Activated naive CD4-positive, alpha-beta T cell (primary cell): ENCODE measurements at places on chromosomes 6 and 20.

DNA sequence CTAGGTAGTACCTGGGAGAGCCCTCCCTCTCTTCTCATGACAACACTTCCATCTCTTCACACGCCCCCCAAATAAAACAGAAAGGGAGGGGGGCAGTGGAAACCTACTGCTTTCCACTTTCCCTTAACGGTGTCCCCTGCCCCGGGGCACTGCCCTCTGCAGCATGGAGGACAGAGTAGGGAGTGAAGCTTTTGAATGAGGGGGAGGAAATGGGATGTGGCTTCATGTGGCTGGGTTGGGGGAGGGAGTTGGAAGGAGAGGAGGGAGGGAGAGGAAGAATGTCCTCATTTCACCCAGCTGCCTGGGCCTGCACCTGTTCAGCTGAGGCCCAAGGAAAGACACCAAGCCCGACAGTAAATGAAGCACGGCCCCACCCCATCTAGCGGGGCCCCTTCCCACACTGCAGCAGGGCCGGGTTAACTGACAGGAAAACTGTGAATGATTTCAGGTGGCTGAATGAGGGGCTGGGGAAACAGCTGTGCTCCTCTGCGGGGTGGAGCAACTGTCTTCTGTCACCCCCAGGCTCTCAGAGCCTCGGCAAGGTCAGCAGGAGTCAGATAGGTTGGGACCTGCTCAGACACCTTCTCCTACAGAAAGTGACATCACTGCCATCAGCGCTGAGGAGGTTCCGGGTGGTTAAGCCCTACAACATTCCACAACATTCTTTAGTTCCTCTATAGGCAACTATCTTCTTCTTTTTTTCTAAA is 40.0 kb upstream of the TAF8 start:
- no peak for DNase-seq

DNA sequence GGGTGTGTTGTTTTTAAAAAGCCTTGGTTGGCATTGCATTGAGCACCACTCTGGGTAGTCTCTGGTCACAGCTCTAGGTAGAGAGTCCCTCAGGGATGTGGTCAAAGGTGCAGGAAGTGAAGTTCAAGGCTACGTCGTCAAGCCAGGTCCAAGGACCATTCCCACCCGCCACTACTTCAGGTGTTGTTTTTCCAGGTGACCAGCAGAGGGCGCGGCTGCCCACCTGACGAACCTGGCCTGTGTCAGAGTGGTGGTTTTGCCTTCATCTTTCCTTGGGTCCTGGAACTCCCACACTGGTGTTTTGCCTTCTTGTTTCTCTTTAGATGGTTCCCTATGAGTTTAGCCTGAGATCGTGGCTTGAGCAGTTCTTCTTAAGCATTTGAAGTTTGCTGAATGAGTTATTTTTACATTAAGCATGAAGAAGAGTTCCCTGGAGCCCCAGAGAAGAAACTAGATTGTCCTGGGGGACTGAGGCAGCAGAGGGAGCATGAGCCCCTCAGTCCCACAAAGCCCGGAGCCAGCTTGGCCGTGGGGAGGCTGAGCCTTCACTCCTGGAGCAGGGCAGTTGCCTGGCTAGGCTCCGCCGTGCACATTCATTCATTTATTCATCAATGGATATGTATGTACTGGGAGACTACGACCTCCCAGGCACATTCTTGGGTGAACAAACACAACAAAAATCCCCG is 5.6 kb upstream of the PHACTR3 start:
- DNase-seq, result no peak

GRCh38 chr20:24795436-24795835 is 153.6 kb upstream of the CST7 start:
- DNase-seq, result no peak

DNA sequence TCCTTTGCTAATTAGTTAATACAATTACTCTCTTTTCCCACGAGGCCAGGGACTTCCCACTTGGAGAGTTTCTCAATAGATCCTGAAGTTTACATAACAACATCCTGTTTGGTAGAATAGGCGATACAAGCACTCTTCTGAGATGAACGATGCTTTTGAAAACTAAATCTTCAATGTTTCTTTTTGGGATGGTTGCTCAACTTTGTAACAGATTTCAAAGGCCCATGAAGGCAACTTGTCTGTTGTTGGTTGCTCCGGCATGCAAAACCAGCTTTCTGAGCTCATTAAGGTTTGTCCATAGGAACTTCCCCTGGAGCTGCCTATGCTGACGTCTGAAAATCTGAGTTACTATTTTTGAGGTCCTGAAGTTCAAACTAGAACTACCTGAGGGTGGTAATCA is 25.9 kb upstream of the ROS1 start:
- no peak for DNase-seq

DNA sequence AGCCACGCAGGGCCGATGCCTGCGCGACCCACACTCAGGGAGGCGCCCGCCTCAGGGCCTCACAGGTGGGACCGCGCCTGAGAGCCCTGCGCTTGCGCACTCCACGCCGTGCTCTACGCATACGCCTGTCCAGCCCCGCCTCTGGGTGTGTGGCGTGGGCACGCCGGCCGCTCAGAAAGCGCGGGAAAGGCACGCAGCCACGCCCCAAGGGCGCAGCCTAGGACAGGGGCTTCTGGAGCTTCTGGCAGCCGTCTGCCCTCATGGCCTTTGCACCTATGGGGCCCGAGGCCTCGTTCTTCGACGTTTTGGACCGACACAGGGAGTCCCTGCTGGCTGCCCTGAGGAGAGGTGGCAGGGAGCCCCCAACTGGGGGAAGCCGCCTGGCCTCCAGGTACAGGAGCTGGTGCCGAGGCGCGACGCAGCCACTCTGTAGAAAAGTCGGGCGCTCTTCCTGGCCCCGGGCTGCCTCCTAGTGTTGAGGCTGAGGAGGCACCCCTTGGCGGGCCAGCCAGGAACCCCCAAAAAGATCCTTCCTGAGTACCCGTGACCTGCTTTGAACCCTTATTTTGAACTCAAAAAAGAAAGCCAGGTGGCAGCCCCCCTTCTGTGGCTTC is at the start of gene SPO11:
Gene SPO11 (plus strand): TSS at position 196 of the 614 bp plus-strand sequence. CDS start 65 bp downstream, at position 261.
- DNase-seq, result no peak

- no peak for DNase-seq
Measured at GRCh38 chr6:37115236-37115895, 54.6 kb upstream of the PIM1 start.

DNA sequence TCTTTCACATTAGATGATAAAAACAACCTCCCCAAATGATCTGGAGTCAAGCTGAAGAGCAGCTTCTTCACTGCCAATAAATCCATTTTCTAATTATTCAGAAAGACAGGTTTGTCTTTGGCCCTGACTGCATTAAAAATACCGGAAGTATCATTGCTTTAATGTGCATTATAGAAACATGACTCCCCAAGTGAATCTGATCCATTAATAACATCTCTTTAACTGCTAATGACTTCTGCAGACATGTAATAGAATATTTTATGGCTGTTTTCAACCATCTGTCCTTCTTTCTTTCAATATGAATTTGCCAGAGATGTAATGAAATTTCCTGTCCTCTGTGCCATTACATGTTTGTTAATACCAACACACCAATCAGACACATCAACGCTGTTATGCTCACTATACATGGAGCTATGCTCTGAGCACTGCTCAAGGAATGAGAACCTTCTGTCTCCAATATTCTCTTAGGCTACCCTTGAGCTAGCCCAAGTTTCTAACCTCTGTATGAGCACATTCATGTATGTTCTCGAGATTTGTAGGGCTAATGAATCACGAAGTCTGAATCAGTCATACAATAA is 87.8 kb downstream of the LYRM4 start:
- DNase-seq, result no peak

GRCh38 chr6:43771210-43771857 is 1.3 kb downstream of the VEGFA start:
- DNase-seq, result peak; percentile 13

- DNase-seq, result no peak
Measured at GRCh38 chr6:119350952-119351372, 1.4 kb upstream of the MAN1A1 start.

GRCh38 chr6:135117413-135117968 is 62.9 kb upstream of the HBS1L start:
- no peak for DNase-seq

- no peak for DNase-seq
Measured at GRCh38 chr6:26743157-26743821, 83.7 kb upstream of the ZNF322 start.

DNA sequence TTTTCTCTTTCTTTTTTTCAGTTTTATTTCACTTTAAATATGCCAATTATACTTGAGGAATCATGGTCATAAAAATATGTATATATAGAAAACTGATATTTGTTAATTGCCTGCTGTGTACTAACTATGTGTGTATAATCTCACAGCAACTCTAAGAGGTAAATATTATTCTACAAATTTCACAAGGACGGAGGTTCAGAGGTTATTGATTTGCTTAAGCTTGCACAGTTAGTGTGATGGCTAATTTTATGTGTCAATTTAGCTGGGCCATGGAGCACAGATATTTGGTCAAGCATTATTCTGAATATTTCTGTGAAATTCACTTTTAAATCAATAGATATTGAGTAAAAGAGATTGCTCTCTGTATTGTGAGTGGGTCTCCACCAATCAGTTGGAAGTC is 75.7 kb upstream of the CENPW start:
- no peak for DNase-seq

DNA sequence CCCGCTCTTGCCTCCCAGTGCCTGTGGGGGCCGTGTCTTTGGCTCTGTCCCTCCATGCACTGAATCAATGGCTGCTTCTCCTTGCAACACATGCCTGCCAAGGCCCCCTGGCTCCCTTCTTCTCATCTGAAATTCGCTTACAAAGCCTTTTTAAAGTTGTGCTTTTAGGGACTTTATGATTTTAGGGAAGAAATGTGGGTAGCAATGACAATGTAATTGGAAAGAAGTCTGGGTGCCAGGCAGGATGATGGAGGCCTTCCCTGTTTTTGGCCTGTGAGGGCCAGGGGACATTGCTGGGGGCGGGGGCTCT is 151.3 kb upstream of the RNF24 start:
- no peak for DNase-seq

DNA sequence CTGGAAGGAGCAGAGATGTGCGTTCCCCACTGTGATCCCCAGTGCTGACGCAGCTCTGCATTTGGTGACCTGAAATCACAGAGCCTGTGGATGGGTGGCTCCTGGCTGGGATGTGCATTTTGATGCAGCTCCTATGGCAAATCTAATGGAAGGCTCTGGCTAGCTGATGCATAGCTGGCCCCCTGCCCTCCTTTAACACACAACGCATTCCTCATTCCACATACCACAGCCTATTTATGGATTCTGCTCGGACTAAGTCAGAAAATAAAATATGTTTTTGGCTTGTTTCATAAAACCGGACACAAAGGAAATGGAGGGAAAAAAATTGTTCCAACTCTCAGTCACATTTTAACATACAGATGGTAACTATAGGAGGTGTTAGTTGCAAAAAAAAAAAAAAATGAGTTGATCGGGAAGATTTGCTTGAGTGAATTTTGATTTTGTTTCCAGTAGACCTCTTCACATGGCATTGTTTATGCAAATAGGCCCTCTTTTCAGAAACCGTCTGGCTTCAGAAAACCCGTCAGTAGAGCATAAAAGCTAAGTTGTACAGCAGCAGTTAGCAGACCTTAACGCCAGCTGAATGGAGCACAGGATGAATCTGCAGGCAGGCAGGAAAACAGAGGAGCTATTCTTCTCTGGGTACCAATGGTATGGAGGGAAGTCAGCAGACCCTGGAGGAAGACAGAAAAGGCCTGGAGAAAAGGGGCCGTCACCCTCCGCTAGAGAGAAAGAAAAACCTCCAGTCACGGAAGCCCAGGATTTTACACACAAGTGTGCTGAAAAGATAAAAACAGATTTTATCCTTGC is 215.4 kb downstream of the HDGFL1 start:
- DNase-seq, result no peak

DNA sequence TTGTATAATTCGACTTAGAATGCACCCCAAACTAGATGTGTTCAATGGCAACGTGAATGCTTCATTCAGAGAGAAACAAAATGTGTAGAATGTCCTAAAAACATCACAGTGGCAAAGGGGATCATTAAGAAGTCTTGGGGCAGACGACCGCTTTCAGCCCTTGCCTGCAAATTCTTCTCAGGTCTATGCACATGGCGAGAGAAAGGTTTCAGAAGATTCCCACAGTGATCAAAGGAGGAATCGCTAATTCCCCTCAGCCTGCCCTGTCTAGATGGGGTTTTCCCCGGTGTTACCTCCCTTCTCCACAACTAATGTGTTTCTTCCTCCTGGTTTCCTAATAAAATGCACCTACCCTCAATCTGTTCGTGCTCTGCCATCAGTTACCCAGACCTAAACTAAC is 13.3 kb upstream of the NHSL1 start:
- no peak for DNase-seq

DNA sequence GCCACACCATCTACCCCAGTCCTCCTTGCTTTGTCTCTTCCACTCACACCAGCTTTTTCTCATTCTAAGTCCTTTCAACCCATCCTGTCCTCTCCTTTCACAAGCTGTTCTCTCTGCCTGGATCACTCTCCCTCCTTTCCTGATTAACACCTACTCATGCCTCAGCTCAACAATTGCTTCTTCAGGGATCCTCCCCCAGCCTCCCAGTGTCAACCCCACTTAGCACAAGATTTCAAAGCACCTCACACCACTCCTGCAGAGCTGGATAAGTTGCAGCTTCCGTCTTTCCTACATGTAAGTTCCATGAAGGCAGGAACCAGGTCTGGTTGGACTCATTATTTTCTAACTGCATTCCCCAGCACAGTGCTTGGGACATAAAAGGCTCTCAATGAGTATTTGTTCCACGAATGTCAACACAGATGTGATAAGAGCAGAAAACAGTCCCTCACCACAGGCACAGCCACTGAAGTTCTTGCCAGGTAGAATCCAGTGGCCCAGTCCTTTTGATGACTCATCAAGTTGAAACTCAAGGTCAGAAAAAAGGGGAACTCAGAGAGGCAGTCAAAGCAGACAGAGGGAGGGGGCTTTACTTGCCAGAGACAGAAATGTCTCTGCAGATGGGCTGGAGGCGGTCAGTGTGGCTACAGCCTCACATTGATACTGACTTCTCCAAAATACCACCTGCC is 193.4 kb upstream of the PRDM1 start:
- no peak for DNase-seq

GRCh38 chr20:1171461-1172093 is 13.2 kb downstream of the TMEM74B start:
- no peak for DNase-seq

DNA sequence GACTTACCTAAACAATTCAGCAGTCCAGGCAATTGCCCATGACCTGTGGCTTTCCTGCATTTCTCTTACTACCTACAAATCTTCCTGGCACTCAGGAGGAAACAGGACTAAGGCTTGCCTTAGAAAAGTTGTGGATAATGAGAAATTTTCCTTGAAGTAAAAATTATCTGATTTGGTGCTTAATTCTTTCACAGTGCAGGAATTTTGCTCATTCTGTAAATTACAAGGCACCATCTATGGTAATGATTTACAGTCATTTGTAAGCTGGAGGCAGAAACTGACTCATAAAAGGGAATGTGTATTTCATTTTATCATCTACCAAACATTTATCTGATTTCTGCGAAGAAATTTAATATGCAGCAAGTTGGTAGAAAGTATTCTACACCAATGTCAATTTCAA is 211.5 kb upstream of the FKBP1C start:
- DNase-seq, result no peak

- DNase-seq, result no peak
Measured at GRCh38 chr6:125931733-125932450, 24.7 kb upstream of the HINT3 start.
